ENCODE measurements at places on chromosomes 13 and 19. TPM values are rescaled to one million over a fixed set of nuclear protein-coding genes. Genes with fewer than 3 reads are reported as not detected.

DNA sequence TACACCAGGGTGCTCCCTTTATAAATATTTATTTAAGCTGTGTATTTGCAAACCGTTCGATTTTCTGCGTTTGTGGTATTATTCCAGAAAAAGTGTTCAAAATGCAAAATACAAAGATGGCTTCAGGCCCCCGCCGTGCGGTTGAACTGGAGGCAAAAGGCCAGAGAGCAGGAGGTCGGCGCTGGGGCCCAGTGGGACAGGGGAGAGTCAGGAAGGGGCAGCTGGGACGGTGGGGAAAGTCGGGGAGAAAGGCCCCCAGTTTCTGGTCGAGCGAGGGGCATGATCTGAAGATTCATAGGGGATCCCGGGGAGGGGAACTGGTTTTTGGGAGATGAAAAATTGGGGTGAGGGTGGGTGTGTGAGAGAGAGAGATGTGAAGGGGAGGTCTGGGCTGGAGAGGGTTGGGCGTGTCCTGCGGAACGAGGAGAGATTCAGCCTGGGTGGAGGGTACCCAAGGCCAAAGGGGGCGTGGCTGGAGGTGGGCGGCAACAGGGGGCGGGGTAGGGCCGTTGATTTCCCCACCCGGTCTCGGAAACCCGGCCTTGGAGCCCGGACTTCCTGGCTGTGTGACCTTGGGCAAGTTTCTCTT is 678 bp downstream of the ISOC2 start:
- peak; percentile 78 for DNase-seq

- DNase-seq: no peak
Measured at GRCh38 chr13:96065849-96066248, 12.6 kb upstream of the UGGT2 start.

DNA sequence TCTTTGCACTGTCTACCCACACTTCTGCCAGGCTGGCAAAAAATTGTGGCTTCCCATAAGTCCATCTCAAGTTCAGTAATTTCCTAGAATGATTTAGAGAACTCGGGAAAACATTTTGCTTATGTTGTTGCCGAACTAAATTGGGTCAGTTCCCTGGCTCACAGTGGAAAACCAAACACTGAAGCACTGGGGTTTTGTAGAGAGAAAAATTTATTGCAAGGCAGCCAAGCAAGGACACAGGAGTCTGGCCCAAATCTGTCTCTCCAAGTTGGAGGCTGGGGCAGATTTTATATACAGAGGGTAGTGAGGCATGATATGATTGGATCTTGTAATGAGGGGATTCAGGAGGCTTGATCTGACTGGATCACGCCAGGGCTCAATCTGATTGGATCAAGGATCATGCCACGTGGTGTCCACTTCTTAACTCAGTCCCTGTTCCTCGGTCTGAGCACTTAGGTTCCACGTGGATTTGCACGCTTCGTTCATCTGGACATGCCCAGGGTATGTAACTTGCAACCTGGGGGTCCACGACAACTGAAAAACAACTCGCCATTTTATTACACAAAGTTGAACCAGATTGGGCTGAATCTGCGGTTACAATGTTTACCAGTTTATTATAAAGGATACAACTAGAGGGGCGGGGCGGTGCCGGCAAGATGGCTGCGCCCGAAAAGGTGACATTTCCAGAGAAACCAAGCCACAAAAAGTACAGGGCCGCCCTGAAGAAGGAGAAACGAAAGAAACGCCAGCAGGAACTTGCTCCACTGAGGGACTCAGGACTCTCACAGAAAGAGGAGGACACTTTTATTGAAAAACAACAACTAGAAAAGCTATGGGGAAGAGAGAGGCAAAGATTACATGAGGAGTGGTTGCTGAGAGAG is 7.3 kb downstream of the CD209 start:
- DNase-seq: no peak

- DNase-seq: peak; percentile 24
Measured at GRCh38 chr13:41188584-41188983, 5.8 kb downstream of the KBTBD7 start.

The GALP gene
- not detected for total RNA-seq
